ENCODE measurements at places on chromosomes 13 and 19.
A peak's percentile ranks its signal among the peaks of the same experiment; 100 is the strongest.

- peak; percentile 61 for DNase-seq
Measured at GRCh38 chr19:10505583-10506229, 2.5 kb upstream of the KEAP1 start.

- no peak for DNase-seq
Measured at GRCh38 chr19:10256551-10256950, 4.5 kb downstream of the MRPL4 start.

DNA sequence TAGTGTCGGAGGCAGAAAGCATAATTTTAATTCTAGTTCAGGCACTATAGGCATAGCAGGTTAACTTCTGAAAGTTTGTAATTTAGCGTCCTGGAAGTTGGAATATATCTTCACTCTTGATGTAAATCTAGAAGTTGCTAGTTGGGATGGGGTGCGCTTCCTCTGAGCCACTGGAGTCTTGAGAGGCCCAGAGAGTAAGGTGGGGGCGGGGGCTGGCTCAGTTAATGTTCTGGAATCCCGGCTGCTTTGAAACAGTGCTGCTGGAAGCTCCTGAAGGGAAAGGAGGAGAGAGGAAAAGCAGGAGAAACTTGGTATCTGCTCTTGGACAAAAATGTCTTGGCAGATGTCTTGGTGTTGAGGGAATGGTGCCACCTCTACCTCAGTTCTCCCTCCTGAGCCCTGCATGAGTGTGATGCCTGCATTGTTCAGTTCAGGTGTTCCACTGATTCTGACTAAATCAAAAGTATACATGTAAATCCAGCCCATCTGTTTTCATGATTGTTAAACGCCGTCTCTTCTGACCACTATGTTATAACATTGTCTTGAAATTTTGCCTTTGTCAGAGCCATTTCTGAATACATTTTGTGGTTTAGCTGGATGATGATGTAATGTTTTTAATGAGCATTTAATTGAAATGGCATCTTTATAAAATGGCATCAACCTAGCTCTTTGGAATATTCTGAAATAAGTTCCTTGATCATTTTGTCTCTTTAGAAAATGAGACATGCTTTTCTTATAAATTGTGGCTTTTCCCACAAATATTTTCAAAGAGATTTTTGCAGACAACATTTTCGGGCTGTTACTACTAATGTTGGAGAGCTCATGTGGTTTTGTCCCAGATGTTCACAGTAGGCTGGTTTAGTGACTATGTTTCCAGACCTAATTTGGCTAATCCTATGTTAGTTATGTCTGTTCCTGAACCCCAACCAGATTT is 202.7 kb downstream of the SHISA2 start:
- DNase-seq = no peak

- DNase-seq = peak; percentile 47
Measured at GRCh38 chr19:40907968-40908735, 26.1 kb upstream of the CYP2A7 start.

GRCh38 chr19:15372891-15373301 is 6.7 kb downstream of the AKAP8 start:
- no peak for DNase-seq

GRCh38 chr13:26623125-26623524 is 65.6 kb downstream of the WASF3 start:
- DNase-seq = no peak

GRCh38 chr19:12766051-12766521 is 9.3 kb downstream of the HOOK2 start:
- peak; percentile 60 for DNase-seq

GRCh38 chr13:73697166-73697565 is 437.0 kb downstream of the KLF12 start:
- no peak for DNase-seq

GRCh38 chr19:45078390-45079062 is 534 bp upstream of the GEMIN7 start:
- no peak for DNase-seq

DNA sequence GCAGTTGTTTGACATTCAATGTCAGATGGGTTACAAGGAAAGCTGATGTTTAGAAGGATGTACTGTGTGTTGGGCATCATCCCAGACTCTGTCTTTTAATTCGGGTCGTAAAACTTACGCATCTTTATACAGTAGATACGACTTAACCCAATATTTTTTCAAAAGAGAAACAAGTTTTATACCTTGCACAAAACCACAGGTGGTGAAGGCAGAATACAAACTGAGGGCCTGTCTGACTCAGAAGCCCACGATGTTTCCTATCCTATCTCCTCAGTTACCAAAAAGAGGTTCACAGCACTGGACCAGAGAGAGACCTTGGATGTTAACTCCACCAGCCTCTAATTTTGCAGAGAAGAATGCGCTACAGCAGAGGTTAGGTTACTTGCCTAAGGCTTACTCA is 477.0 kb downstream of the FOXO1 start:
- no peak for DNase-seq

DNA sequence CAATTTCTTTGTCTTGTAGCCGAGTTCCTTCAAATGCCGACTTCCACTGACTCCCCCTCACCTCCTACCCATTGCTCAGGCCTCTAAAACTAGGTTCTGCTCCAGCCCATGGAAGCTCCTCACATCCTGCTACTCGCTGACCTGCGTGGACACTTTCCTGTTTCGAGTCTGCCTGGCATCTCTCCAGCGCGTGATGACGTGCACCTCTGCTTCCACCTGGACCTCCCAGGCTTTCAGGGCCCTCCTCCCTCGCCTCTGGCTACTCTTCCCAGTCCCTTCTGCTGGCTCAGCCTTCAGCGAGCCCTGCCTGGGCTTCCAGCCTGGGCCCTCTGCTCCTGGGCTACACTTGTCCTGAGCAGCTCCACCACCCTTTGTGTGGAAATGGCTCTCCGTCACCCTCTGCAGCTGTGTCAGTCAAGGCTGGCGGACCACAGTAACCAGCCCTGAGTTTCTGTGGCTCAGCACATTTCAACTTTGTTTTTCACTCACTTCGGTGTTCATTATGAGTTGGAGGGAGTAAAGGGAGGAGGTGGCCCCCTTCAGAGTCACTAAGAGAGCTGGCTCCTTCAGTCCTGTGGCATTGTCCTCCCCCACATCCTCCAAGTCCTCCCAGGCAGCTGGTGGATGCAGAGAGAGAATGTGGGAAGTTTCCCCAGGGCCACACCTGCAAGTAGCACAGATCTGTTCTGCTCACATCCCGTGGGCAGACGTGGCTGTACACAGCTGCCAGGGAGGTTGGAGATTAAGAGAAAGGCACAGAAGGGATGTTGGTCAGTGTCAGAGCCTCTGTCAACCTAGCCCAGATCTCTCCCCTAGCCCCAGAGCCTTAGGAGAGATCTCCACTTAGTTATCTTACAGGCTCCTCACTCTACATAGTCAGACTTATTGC is 49.4 kb downstream of the SERP2 start:
- no peak for DNase-seq

GRCh38 chr13:27076421-27076820 is 95.2 kb downstream of the USP12 start:
- DNase-seq = no peak

- no peak for DNase-seq
Measured at GRCh38 chr13:78603240-78603957, at the start of gene POU4F1. TSS of gene POU4F1 (minus strand) at chr13:78603552. CDS start at chr13:78603326, 226 bp downstream.
